Activated CD8-positive, alpha-beta memory T cell treated with anti-CD3 and anti-CD28 coated beads for 1 hour (primary cell): ENCODE measurements at places on chromosomes 5 and 9.

DNA sequence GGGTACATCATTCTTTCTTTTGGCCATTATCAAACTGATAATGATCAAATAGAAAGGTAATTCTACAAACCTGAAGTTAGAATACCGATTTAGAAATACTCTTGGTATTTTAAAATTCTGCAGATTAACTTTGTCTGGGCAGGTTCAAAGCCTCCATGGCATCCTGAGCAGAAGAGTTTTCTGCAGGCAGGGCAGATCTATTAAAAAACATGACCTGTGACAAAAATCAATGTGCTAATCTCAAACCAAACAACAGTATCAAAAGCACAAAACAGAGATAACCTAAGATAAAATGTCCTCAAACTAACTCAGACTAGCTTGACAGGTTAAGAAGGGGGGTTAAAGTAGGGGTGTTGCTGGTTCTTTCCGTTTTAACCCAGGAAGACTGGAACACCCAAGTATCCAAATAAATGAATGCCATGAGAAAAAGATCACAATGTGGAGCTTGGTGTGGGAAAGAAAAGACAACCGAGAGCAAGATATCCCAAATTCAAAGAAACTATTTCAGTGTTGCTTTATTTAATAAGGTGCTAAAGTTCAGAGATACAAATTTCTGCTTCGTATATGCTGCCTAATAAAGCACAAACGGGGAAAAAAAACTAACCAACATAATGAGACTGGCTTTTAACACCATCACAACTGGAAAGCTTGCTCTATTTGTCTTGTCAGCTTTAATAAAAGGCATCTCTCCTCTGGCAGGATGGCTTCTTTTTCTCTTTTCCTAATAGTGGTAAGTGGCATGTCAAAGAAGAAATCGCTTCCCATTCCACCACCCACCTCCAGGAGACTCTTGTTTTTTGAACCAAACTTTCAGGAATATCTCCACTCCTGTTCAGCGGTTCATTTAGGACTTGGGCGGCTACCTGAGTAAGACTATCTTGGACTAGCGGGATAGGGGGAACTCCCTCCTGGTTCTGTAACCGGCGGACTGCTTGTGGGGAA, 2.3 kb downstream of the EFNA5 start:
- no peak for DNase-seq

DNA sequence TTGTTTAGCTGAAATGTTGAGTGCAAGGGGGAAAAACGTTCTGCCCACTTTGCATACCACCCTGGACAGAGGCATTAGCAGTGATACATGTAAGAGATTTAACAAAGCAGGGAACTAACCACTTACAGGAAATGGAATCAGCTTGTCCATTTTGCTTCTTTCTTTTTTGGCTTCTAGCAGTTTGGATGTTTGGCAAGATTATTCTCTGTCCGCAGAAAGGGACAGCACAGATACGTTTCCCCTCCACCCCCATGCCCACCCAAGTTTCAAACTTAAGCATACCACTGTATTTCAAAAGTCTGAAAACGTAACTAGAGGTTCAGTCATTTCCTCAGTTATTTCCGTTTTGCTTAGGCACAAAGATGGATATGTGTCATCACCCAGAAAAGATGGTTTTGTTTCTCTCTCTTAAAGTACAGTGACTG, 118.4 kb downstream of the GDNF start:
- DNase-seq, result no peak

- no peak for DNase-seq
Observed at GRCh38 chr9:29548436-29548835, 1975.2 kb upstream of the C9orf72 start.

DNA sequence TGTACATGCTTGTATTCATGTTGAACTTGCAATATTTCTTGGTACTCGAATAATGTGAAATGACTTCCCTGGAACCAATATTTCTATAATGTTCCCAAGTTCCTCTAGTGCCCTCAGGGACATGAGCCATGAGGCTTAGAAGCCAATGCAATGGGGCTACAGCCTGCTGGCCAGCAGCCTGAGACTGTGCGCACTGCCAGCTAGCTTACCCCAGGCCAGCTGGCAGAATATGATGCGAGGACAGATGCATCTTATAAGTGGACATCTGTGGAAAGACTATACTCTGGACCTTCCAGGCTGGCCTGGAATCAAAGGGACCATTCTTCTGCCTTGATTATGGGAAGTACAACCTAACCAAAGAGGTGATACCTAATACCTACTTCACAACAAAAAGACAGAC, 1862.0 kb upstream of the ACO1 start:
- no peak for DNase-seq

GRCh38 chr5:10733426-10733825, 27.6 kb downstream of the DAP start:
- no peak for DNase-seq

- DNase-seq, result no peak
Observed at GRCh38 chr9:6632516-6633183, 12.9 kb downstream of the GLDC start.

DNA sequence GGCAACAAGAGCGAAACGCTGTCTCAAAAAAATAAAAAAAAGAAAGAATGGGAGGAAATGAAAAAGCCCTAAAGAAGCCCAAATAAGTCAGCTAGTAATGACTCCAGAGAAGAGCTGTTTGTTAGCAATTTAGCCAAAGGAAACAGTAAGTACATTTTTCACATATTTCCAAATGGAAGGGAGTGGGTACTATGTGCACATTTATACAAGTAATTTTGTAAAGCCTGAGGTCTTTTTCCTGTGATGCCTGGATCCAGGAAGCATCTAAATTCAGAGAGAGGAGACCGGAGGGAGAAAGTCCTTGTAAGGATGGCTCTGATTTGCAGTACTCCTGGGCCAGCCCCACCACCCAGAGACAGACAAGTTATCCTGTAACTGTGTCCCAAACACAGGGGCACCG, 14.7 kb downstream of the FBP1 start:
- DNase-seq, result no peak

- DNase-seq, result no peak
Observed at GRCh38 chr5:148290271-148291195, 21.7 kb upstream of the SPINK7 start.

GRCh38 chr9:18920141-18921084, 112.6 kb downstream of the SAXO1 start:
- no peak for DNase-seq

- no peak for DNase-seq
Observed at GRCh38 chr5:155767470-155767869, 559.5 kb upstream of the SGCD start.

- DNase-seq, result no peak
Observed at GRCh38 chr9:72203205-72203803, 54.1 kb downstream of the GDA start.

DNA sequence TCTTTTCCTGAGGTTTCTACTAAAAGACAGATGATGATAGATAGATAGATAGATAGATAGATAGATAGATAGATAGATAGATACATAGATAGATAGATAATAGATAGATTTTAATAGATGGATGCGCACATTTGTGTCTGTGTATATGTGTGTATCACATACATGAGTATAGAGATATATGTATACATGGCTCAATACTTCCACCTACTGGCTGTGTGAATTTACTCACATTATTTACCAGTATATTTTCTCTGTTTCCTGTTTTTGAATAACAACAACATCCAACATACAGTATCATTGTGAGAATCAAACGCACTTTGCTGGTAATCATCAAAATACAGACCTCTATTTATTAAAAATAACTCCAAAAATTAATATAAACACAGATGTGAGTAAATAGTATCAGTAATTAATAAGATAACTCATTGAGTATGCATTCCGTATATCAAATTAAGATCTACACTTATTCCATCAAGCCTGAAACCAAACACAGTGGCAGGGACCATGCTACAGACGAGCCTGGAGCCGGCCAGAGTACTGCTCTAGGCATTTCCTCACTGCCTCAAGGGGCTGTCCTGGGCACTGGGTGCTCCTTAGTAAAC, 338.0 kb downstream of the SEMA5A start:
- no peak for DNase-seq

GRCh38 chr5:177478711-177479646, 5.5 kb upstream of the DBN1 start:
- no peak for DNase-seq

GRCh38 chr5:102279711-102280110, 16.4 kb downstream of the SLCO4C1 start:
- no peak for DNase-seq

GRCh38 chr9:6243746-6244145, 28.1 kb downstream of the IL33 start:
- DNase-seq, result no peak

DNA sequence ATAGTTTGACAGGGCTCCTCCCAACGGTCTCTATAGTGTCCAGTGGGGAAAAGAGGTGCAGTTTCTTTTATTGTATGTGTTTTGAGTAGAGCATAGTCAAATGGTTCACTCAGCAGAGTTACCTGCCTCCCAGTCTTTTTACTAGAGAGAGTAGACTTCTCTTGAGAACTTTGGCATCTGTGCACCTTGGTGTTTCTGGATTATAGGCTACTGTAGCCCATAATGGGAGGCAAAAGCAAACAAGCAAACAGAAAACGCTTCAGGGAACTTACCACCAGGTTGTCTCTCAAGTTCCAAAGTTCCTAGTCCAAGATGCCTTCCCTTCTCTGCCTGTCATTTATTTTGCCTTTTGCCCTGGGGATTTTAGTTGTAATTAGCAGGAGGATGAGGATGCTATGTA, 26.2 kb downstream of the INVS start:
- DNase-seq, result no peak

- DNase-seq, result no peak
Observed at GRCh38 chr5:119285070-119285916, 70.5 kb upstream of the TNFAIP8 start.

GRCh38 chr9:91751922-91752321, 198.1 kb downstream of the ROR2 start:
- no peak for DNase-seq

GRCh38 chr5:66897356-66897755, 299.2 kb downstream of the CD180 start:
- DNase-seq, result no peak

DNA sequence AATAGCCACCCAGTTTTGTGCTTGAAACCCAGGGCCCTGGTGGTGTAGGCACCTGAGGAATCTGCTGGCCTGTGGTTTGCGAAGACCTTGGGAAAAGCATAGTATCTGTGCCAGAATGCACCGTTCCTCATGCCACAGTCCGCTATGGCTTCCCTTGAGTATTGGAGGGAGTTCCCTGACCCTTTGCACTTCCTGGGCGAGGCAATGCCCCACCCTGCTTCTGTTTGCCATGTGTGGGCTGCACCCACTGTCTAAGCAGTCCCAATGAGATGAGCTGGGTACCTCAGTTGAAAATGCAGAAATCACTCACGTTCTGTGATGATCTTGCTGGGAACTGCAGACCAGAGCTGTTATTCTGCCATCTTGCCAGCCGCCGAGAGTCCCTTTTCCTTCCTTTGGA, 483.5 kb downstream of the AGTPBP1 start:
- no peak for DNase-seq

DNA sequence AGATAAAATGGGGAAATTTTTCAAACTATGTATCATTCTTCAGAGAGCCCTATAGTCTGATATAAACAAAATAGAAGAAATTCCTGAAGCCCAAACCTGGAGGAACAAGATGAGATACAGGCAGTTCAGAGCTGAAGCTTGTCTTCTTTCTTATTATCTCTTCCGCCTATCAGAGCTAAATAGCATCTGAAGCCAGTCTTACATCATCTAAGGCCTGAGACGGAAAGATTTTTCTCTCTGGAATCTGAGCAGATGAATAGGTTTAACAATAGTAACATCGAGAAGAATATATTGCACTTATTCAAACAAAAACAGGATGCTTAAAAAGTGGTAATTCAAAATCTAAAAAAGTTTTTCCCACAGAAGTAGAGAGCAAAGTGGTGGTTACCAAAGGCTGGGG, 59.8 kb downstream of the LPAR1 start:
- DNase-seq, result no peak

GRCh38 chr9:96057155-96057554, 181.7 kb downstream of the ERCC6L2 start:
- DNase-seq, result no peak

DNA sequence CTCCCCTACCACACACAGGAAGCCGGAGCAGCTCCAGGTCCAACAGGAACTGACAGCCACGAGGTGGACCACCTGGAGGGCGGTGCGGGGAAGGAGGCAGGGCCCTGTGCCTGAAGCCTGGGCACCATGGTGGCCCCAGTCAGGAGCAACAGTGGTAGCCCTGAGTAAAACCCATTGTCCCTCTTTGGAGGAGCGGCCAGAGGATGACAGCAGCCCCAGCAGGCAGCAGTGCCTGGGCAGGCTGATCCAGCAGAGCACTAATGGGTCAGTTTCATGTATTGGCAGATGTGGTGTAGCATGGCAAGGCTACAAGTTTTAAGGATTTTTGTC, 47.7 kb upstream of the GARNL3 start:
- DNase-seq, result no peak

GRCh38 chr5:122668552-122668951, 106.3 kb upstream of the SNX2 start:
- DNase-seq, result no peak
